ENCODE measurements at places on chromosomes 3 and 15. TPM values are rescaled to one million over a fixed set of nuclear protein-coding genes. Genes with fewer than 3 reads are reported as not detected.

DNA sequence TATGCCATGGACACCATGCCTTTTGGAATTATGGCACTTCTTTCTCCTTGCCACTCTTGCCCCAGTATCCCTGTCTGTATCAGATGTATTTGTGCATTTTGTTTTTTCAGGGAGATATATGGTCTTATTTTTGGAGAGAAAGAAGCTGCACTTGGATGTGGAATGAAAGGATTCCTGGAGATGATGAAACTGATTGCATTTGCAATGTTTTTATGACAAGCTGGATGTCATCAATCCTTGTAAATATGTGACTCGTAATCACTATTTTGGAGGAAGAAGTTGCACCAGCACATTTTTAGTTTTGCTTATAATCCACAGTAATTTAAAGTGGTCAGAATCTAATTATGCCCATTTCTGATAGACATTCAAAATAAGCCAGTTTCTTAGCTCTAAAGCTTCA, 165.0 kb downstream of the NR1D2 start:
- DNase-seq, result no peak

DNA sequence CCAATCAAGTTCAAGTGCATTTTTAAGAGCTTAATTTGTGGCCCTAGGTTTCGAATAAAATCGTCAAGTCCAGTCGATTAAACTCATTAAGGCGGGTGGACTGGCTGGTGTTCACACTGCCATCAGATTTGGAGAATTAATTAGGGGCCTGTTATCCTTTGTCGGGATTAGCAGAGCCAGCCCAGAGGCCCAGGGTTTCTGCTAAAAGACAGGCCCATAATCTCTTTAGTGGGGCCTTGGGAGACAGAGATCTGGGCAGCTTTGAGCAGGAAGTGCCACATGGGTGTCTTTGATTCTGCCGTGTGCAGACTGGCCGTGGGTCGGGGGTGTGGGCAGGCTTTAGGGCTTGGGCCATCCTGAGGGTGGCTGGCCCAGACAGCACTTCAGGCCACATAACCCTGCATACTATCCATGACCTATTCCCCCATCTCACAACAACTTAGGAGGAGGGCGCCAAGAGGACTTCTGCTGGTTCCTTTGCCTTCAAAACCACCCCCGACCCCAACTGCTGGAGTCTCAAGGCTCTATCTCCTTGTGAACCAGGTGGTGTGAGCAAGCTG, 94.7 kb downstream of the PLXNA1 start:
- DNase-seq, result no peak

DNA sequence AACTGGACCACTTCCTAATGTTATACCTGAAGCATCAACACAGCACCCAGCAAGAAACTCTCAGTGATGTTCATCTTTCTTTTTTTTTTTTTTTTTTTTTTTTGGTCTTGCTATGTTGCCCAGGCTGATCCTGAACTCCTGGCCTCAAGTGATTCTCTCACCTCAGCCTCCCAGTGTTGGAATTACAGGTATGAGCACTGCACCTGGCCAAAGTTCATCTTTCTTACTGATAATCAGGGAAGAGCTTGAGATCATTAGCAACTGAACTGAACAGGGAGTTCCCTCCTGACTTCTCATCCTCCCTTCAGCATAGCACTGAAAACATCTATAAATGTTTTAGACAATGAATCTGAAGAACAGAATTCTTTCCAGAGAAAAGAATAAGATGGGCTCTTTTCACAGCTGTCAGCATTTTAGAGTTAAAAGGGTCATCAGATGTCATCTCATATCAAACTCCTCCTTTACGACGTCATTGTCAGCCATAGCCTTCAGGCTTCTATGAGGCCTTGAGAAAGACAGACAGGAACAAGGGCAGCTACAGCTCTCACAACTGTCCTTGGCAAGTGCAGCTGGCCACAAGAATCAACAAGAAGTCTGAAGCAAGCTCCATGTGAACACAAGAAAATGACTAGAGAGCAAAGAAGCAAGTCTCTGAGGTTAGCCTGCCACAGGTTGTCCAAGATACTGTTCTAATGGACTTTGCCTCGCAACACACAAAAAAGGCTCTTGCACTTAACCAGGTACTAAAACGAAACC, 33.8 kb downstream of the SCAP start:
- DNase-seq, result no peak

GRCh38 chr15:50774450-50774849, 8.9 kb upstream of the SPPL2A start:
- no peak for DNase-seq

DNA sequence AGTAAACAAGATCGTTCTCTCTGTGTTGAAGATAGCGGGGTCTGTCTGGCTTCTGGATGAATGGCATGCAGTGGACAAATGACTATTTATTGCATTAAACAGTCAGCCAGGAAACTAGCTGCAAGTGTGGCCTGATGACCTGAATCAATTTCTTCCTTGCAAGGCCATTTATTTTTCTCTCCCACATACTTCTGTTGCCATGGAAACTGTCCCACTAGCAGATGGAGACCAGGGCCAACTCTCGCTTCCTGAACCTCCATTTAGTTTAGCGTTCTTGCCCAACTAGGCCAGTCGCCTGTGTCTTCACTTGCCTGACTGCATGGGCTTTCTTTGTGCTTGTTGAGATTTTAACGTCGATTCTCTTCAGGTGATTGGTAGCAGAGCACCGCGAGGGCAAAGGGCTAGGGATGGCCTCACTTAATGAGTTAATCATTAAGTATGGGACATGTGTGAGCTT, 27.6 kb downstream of the LMCD1 start:
- DNase-seq, result peak; percentile 45

DNA sequence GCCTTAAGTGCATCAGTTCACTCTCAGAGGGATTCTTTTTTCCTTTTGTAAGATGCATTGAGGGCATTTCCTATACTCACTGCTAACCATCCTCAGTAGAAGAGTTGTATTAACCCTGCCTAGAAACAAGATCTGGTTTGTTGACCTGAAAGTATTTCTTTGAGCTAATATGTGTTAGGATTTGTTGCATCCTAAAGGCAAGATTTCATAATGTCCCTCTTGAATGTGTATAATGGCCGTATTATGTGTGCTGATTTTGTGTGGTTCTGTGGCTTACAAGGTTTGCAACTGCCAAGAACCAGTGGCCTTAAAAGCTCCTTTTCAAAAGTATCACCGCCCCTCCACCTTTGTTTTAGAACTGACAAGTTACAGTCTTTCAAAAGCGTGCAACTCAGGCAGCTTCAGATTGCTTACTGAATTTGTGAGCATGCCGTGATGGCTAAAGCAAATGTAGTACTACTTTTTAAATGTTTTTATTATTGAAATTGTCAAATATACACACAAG, 182.0 kb upstream of the BHLHE40 start:
- no peak for DNase-seq

- DNase-seq, result no peak
Observed at GRCh38 chr3:121574449-121574848, 6.7 kb downstream of the ARGFX start.

GRCh38 chr3:58564456-58565160, 12.6 kb downstream of the FAM107A start:
- no peak for DNase-seq

GRCh38 chr3:184261854-184262763, 756 bp upstream of the CAMK2N2 start:
- DNase-seq, result no peak

DNA sequence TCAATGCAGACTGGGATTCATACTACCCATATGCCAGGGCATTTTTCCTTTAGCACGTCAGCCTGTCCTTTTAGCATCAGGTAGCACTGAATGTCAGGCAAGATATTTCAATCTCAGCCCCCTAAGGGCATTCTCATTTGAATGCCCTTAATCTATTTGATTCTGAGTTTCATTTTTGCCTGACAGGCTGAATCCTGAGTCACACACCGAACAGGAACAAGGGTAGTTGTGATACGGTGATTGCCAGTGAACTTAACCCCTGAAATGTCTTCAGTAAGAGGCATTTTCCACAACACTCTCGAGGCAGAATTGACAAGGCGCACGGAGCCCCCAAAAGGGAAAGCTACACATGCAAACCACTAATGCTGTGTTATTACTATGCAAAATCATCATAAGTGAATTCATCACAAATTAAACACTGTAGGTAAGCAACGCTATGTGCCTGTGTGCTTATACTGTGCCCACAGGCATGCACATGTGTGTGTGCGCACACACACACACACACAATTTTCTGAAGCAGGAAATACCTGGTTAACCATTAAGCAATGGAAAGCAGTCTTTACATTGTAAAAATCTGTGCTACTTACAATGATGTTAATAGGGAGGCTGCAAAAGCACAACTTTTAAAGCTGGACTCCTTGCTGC, 130.4 kb downstream of the ZNF385D start:
- DNase-seq, result no peak

DNA sequence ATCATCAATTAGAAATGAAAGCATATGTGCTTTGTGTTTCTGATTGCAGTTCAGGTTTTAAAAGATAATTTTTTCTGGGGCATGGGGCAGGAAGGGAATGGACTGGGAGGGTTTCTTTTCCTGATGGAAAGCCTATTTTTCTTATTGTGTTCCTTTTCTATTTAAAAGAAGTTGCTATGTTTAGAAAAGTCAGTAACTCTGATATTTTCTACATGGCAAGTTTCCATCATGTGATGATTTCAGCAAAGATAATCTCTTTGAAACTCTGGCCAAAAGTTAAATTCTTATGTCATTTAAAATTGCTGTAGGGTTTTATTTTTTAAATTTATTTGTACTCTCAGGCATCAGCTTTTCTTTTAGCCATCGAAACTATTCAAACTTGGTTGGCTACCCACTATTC, 601.2 kb downstream of the FOXP1 start:
- DNase-seq, result no peak

- no peak for DNase-seq
Observed at GRCh38 chr3:32303399-32303747, 64.9 kb downstream of the CMTM8 start.

- DNase-seq, result no peak
Observed at GRCh38 chr15:42264795-42265194, 8.2 kb upstream of the GANC start.

DNA sequence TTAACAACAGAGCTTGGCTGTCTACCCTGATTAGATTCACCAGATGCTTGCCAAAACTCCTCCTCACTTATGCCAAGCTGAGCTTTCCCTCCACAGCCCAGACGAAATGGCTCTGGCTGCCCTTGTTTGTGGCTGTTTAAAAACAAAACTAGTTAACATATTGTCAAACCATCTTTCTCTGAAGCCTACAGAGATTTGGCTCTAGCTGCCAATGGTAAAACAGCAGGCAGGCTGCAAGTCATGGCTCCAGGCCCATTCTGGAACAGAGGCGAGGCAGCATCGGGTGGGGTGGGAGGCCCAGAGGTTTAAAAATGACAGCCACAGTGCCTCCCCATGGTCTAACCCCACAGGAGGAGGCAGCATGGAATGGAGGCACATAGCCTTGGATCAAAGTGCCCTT, 75.9 kb downstream of the SCN5A start:
- DNase-seq, result no peak

DNA sequence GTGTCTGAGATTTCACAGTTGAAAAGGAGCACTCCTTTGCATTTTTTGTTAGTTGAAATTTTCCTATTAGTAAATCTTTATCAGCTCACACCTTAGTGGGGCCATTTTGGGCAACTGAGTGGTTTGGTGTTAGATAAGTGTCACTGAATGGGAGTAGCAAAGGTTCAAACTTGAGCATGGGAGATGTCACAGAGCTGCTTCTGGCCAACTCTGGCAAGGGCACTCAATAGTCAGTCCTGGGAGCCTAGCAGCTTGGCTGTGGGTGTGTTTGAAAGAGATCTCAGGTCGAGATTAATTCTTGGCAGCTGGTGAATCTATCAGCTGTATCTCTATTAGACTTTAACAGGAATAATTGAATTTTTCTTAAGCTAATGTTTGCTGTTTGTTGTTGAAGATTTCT, 579.3 kb downstream of the EDEM1 start:
- no peak for DNase-seq

DNA sequence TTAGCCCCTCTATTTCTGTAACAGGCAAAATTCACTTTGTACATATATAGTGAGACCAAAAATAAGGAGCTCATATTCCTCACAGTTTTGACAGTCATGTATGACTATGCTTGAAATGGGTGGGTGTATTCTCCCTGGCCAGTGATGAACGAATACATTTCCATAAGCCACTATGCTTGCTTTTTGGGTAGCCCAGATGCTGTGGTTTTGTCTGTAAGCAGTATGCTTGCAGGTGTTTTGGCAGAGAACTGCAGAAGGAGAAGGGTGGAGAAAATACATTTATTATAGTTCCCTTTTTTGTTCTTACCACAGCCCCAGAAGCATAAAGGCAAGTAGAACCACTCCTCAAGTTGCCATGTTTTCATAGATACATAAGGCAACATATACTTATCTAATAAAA, 131.2 kb downstream of the RBMS3 start:
- no peak for DNase-seq

- DNase-seq, result no peak
Observed at GRCh38 chr3:149523512-149524299, 49.2 kb downstream of the TM4SF4 start.

The CCDC66 gene
- 24.2 TPM for polyA plus RNA-seq

The GASK1A gene
- 4.6 TPM for polyA plus RNA-seq

The HTR3E gene
- not detected for polyA plus RNA-seq

The GPR171 gene
- 0.21 TPM for polyA plus RNA-seq

The HCLS1 gene
- 7.3 TPM for polyA plus RNA-seq

The SLC27A2 gene
- polyA plus RNA-seq, result 53.6 TPM

The CFAP91 gene
- polyA plus RNA-seq, result 24.1 TPM

Data from right renal pelvis (tissue), 4 donors.